Activated T-helper 1 cell treated with anti-CD3 and anti-CD28 coated beads, Interleukin-2, amount 50 U/mL, for 16 hours (primary cell): ENCODE measurements at places on chromosomes 3 and 15.

DNA sequence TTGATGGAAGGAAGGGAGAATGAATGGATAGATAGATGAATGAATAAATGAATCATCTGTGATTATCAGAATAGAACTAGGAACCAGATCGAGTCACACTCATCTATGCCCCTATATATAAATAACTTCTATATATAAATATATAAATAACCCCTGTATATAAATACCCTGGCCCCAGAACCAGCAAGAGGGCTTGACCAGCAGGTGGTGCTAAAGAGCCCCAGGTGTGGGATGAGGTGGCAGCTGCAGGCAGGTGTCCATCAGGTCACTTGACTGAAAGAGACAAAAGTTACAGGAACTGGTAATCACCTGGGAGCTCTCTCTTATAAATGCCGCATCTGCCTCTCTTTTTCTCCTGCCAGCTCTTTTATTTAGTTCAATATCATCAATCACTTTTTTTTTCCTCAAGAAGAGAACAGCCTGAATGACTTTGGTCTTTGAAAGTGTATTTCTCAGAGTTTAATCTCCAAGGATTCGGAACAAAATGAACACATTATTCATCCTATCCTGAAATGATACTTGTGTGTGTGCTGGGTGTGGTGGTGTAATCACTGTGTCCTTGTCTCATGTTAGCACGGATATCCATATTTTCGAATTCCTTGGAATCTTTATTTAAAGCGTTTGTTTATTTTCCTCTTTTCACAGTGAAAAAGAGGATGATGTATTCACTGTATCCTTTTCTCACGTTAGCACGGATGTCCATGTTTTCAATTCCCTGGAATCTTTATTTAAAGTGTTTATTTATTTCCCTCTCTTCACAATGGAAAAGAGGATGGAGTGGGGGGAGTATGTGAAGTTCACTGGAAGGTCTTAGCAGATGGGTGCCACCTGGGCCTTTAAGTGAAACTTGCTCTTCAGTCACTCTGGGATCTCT is 35.4 kb upstream of the ATG7 start:
- DNase-seq = peak; percentile 60

DNA sequence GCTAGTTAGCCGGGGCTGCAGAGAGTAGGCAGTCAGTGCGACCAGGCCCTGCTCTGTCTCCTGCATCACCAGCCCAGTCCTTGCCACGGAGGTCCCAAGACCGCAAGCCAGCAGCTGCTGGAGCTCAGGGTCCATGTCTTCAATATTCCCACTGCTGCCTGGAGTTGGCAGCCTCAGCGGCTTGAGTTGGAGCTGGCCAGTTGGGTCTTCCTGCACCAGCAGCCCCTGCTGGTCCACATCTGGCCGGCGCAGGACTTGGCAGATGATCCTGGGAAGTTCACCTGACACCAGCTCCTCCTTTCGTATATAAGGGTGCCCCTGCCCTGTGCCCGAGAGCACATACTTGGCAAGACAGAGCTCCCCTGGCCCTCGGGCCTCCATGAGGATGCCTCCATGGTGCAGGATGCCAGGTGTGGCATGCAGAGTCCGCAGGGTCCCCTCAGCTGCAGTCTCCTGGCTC is 5.7 kb downstream of the XIRP1 start:
- DNase-seq = no peak

DNA sequence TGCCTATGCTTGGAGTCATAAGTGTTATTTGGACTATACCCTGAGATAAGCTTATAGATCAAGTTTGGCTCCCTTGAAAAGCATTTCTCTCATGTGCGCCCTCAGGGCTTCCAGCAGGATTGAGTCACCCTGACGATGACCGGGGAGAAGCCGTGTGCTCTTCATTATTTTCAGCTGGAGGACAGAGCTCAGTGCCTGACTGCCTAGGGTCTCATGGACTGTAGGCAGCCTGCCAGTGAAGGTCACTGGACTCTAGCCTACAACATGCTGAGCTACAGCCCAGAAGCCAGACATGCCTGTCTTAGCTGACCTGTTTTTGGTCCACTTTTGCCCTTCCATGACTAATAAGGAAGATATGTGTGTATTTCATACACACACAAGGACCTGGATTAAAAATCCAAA is 31.6 kb upstream of the NUDT16 start:
- DNase-seq = no peak

DNA sequence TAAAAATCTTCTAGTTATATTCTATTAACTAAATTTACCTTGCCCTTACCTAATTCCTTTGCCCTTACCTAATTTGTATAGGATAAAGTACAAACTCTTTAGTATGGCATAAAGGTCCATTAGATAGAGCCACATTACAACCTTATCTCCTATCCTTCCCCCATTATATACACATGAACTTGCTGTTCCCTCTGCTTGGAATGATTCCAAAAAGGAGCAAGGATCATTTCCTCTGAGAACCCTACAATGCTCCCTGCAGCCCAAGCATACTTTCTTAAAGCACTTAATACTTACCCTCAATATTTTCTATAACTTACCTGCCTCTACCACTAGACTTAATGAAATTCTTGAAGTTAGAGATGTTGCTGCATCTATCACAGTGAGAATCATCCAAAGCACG is 118.9 kb upstream of the CCDC54 start:
- no peak for DNase-seq

GRCh38 chr15:65331811-65332210 is 27.3 kb downstream of the RNU5B-1 start:
- DNase-seq = no peak
